T-helper 1 cell (primary cell): ENCODE measurements at places on chromosomes 5 and 9.
A peak's percentile ranks its signal among the peaks of the same experiment; 100 is the strongest.

DNA sequence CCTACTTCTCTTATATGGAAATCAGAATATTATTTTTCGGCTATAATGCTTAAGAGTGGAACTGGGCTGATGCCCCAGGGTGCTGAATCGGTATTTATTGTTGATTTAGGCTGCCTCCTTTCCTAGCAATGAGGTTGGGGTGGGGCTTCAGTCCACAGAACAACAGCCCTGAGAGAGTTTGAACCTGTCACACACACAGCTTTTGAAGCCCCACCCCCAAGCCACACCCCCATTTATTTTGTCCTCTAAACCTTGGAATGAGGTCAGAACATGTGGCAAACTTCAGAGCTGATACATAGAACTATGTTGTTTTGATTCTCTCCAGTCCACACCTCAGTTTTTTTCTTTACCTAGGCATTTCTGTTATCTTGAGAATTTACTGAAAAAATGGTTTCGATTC lies 51.7 kb upstream of the CAMK4 start:
- DNase-seq, result no peak

GRCh38 chr5:160315968-160316367 lies 3.6 kb upstream of the CCNJL start:
- DNase-seq, result no peak

- no peak for DNase-seq
These were observed 721 bp downstream of the GIN1 start for GRCh38 chr5:103119070-103119764.

DNA sequence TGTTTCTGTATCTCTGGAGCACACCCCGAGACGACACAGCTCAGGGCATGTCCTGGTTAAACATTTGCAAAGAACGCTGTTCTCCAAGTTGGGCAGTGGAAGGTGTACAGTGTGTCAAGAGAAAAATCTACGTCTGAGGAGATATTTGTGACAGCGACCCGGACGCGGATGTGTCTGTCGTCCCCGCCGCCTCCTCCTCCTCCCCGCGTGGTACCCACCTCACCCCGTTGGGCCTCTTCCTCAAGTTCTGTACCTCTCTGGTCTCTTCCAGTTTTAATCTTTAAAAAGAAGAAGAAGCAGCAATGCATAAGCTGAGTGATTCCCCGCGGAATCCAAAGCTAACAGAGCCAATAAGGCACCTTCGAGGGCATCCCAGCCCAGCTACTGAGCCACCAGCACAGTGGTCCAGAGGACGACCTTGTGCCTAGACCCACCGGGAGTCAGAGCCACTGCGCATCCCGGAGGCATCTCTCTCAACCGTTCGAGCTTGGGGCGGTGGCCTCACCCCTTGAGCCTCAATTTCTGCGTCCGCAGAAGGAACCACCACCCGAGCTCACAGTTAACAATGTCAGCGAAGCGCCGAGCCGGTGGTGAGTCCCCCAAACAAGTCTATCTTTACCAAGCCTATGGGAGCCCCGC lies 467 bp downstream of the C9orf78 start:
- peak; percentile 42 for DNase-seq

DNA sequence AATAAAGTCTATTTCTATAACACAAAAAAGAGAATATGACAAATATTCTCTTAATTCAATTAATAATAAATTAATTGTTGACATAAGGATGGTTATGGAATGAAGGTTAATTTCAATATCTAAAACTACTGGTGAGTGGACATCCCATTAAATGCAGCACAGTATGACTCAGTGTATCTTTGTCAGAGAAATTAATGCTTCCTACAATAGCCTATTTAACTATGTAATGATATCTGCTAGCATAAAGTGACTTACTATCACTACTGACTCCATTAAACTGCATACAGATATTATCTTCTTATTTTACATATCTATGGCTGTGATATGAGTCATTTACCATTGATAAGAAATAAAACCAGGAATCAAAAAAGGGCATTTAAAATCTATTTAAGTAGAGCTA lies 298.7 kb downstream of the CDH12 start:
- DNase-seq, result no peak

DNA sequence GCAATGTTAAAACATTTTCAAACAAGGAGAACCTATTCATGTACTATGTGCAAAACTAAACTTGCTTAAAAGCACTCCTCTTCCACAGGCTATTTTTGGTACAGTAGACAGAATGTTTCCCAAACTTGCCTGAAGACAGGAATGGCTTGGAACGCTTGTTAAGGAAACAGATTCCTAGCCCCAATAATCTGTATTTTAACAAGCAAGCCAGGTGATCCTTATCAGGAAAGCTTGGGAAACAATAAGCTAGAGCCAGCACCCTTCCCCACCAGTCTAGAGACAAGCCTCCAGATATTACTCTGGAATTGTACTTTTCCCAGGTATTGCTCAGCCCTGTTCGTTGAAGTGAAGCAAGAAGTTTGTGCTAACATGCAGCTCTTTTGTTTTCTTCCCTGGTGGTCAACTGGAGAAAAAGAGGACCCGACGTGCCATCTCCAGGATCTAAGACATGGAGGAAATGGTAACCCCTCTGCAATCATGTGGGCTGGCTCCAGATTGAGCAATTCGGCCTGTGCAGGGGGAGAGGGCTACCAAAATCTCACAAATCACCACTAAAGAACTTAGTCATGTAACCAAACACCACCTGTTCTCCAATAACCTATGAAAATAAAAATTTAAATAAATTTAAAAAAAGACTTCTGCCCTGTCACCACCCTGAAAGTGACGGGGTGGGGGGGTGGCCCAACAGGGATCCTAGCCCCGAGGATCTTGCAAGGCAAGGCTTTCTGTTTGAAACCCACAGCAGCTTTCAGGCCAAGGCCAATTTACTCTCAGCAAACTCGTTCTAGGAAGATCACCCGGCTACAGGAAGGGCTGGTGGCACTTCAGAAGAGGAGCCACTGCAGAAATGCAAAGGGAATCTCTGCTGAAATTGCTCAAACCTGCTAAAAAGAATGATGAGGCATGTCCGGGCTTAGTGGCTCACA lies 48.6 kb downstream of the SHB start:
- DNase-seq, result no peak

- no peak for DNase-seq
These were observed 350.5 kb downstream of the MAN2A1 start for GRCh38 chr5:110040178-110040577.

- DNase-seq, result no peak
These were observed 98.8 kb downstream of the LHX2 start for GRCh38 chr9:124110307-124110915.

- DNase-seq, result no peak
These were observed 69.1 kb downstream of the MYO10 start for GRCh38 chr5:16866795-16867576.

- DNase-seq, result no peak
These were observed 148.1 kb downstream of the KDM4C start for GRCh38 chr9:6905850-6906375.

GRCh38 chr5:169272111-169272510 lies 28.8 kb downstream of the SLIT3 start:
- DNase-seq, result no peak

GRCh38 chr5:132086277-132086794 lies 12.7 kb downstream of the CSF2 start:
- DNase-seq, result no peak

DNA sequence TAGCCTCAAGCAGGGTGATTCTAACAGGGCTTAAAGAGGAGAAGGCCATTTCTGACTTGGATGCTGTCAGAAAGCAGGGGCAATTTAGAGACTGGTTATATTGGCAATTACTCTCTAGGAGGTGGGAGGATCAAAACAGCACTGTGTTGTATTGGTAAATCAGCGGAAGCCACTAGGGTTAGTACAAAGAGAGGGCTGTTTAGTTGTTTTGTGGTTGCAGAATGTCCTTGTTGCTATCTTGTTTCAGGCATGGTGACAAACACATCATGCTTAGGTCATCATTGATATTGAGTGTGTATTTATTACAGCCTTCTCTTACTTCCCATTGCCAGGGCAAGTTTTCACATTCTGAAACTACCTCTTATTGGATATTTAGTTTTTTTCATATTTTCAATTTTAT lies 165.3 kb downstream of the TAF11L14 start:
- no peak for DNase-seq

DNA sequence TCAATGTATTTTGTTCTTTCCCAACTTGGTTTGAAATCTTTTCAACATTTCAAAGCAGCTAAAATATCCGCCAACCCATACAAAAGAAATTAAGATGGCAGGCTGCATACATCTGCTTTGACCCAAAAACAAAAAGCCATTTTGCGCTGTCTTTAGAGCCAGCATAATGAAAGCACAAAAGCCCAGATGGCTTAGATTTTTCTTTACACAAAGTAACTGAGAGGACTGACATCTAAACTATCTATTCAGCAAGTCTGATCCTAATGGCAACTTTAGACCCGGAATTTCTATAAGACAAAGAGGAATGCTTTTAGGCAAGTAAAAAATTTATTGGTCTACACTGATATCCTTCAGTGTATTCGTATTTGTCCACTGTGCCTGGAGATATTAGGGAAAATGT lies 86.3 kb downstream of the MYO10 start:
- no peak for DNase-seq

DNA sequence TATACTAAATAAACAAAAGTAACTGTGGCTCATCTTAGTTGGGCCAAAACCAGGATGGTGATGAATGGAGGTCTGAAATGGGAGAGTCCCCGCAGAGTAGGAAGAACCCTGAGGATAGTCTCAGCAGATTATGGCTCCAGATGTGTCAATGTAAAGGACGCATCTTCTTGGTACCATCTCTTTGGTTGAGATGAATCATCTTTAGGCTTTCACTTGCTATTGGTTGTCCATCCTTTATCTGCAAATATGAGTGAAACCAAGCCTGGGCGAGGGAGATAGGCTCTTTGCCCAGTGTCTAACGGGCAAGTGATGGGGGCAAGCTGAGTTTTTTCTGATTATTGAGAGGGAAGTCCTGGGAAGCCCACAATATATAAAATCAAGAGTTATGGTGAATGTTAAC lies 19.4 kb upstream of the LCP2 start:
- no peak for DNase-seq

GRCh38 chr9:137359850-137360249 lies 57.8 kb upstream of the NRARP start:
- no peak for DNase-seq

DNA sequence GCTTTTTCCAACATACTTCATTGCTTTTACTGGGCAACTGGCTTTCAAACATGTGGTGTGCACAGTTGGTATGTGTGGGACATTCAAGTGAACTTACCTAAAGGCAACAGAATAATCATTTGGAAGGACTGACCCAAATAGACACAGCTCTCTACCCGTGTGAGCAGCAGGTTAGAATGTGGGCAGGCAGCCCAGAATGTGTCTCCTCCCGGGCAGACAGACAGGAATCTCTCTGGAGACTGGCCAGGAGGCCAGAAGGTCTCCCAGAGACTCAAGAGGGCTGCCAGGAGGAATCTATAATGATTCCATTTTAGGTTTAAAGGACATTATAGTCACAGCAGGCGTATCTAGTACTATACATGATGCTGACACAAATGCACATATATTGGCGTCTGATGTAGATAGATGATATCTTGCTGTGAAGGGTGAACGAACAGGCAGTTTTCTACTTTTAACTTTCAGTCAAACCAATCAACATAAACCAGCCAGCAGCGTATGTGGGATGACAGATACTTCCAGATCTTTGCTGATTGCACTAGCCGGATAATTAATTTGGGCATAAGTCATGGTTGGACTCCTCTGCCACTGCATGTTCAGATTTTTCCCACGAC lies 297.4 kb upstream of the ZNF608 start:
- DNase-seq, result no peak

- DNase-seq, result no peak
These were observed 77.6 kb downstream of the ADAMTS2 start for GRCh38 chr5:179267671-179268083.

GRCh38 chr5:142399891-142400290 lies 75.1 kb upstream of the SPRY4 start:
- no peak for DNase-seq

- DNase-seq, result no peak
These were observed 539.1 kb downstream of the CDK5RAP2 start for GRCh38 chr9:120040896-120041295.

DNA sequence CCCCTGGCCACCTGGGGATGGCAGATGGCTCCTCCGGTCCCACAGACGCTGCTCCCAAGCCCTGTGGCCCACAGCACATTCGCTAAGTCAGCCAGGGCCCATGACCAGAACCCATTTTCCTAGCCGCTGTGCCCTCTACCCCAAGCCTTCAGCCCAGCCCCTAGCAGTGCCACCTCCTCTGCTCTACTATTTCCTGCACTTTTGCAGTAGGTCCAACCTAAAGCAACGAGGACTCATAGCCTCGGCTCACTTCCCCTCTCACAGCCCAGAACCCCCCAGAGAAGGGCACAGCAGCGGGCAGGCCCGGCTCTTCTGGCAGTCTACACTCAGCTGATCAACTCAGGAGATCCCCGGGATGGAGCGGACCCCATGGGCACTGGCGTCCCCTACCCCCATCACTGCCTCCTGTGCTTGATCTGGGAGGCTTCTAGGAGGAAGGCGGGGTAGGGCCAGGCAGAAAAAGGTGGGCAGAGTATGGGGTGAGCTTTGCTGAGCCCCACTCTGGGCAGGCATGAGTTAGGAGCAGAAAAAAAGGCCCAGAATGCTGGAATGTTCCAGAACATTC lies 111.2 kb downstream of the ZNF354C start:
- DNase-seq, result no peak

DNA sequence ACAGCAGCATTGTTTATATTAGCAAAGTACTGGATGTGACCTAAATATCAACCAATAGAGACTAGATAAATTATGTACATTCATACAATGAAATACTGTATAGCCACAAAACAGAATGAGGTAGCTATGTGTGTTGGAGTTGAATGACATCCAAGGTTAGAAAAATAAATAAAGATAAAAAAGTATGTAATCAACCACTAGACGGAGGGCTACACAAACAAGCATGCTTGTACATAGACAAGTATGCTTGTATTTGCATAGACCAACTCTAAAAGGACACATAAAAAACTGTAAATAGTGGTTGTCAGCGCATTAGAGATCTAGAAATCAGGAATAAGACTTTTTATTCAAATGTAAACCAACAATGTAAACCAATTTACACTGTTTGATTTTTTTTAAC lies 3.0 kb downstream of the FEM1C start:
- DNase-seq, result no peak

DNA sequence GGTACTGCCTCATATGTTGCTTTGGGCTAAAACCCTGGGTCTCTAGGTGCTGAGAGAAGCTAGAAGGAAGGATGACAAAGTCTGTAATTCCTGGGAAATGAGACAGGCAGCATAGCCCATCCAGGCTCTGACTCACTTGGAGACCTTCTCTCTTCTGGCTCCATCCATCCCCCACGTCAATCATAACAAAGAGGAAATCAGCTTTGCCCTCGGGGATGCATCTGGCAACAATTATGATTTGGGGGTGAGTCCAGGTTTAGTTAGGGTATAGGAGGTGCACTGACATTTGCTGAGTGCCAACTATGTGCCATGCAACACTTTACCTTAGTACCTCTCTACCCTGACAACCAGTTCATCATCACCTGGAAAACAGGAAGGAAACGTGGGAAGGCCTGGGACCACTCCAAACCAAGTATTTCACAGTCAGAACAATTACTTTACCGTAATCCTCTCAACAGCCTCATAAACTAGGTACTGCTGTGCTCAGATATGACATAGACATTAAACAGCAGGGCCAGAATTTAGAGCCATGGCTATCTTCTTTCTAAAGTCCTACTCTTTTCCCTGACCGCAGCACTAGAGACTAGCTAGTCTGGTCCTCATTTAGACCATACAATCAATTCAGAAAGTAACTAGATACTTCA lies 39.1 kb upstream of the GZMA start:
- DNase-seq, result no peak
